Muscle of leg (tissue), 16 donors: ENCODE measurements at places on chromosomes 11 and 22. TPM values are rescaled to one million over a fixed set of nuclear protein-coding genes. Genes with fewer than 3 reads are reported as not detected.
A peak's percentile ranks its signal among the peaks of the same experiment; 100 is the strongest.

DNA sequence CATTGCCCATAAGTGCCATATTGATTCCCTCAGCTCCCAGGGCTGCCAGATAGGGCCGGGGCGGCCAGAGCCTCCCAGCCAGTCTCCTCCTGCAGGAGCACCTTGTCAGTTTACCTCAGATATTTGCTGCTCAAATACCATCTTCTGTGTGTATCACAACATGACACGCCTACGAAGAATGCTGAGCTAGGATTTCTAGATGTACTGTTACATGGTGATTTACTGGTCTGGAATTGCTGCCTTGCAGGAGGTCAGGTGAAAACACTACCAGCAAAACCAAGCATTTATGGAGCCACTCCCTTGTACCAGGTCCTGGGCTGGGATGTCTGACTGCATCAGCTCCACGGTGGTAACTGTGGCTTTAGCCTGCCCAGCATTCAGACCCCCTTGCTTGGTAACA lies 11.8 kb downstream of the MICAL3 start:
- no peaks in the 10 kb centered on the region for H3K4me1 ChIP-seq
- no peak overlapping the region for H3K4me3 ChIP-seq
- DNase-seq: no peak
- H3K27ac ChIP-seq: no peak overlapping the region
- no peaks in the 10 kb centered on the region for H3K36me3 ChIP-seq
- no peaks in the 10 kb centered on the region for H3K27me3 ChIP-seq

DNA sequence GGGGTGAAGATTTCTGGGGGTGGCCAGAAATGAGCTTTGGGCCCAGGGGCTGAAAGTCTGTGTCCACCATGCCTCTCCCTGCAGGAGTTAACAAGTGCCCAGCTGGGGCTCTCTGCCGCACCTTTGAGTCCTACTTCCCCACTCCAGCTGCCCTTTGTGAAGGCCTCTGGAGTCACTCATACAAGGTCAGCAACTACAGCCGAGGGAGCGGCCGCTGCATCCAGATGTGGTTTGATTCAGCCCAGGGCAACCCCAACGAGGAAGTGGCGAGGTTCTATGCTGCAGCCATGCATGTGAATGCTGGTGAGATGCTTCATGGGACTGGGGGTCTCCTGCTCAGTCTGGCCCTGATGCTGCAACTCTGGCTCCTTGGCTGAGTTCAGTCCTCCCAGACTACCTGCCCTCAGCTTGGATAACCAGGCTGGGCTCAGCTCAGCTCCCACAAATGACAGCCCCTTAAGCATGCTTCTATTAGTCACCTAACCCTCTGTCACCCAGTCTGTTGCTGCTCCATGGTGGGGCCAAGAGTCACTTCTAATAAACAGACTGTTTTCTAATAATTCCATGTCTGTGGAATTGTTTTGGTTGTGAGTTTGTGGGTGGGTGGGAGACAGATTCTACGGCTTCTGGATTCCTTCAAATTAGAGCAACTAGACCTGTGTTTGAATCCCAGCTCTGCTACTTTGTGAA lies 3.0 kb upstream of the INPPL1 start:
- H3K4me1 ChIP-seq: peaks cover 28% of the 10 kb centered on the region
- no peak overlapping the region for H3K4me3 ChIP-seq
- H3K36me3 ChIP-seq: peaks cover under 1% of the 10 kb centered on the region
- H3K27ac ChIP-seq: no peak overlapping the region
- no peak for DNase-seq

DNA sequence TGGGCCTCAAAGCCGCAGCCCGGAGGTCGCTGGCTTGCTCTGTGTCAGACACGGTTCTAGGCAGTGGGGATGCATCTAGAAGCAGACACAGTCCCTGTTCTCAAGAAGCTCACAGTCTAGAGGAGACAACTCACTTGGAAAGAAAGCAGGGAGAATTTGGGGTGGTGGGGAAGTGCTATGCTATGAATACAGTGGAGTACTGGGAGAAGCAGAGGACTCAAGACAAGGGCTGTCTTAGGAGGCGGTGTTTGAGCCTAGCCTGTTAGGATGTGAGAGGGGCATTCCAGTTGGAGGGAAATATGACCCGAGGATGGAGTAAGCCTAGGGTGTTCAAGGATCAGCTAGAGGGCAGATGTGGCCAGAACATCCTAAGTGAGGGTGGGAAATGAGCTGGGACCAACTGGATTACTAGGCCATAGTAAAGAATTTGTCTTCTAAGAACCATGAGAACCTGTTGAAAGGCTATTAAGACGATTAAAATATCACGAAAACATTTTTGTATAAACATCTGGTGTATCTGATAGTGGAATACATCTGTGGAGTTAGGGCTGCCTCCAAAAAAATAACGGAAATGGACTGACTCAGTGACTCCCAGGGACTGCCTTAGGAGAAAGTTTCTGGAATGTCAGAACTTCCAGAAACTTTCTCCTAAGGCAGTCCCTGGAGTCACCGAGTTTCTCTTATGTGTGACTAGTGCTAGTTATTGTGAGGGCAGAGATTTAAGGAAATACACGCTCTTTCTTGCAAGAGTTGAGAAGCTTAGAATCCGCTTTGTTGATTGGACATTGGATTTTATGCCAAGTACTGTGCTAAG lies 1.1 kb upstream of the PITPNB start:
- no peaks in the 10 kb centered on the region for H3K27me3 ChIP-seq
- H3K4me3 ChIP-seq: peak overlapping the region; percentile 68
- peaks cover 14% of the 10 kb centered on the region for H3K4me1 ChIP-seq

DNA sequence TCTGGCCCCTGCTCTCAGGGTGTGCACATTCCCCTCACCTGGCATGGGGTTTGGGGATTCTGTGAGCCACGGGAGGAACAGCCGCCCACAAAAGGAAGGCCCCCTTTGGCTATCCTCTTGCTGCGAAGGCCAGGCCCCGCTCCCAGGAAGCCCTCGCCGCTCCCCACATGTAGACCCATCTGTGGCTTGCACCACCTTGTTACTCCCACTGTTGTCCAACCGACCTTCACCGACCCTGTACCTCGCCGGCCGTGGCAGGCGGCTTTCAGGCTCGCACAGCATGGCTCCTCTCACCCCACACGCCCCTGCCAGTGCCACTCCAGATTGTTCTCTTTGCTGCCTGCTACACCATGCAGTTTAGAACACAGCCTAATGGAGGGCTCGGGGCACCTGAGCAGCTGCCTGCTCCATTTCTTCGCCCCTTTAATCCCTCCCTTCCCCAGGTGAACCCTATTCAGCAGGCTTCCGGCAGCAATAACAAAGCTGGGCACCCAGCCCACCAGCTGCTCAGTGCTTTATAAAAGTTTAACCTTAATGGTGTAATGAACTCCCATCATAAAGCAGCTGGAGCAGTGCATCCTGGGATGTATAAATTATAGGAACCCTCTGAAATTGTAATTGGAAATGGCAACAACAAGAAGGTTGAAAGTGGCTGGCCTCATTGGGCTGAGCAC lies 10.7 kb downstream of the DAGLA start:
- peaks cover 60% of the 10 kb centered on the region for H3K4me1 ChIP-seq
- H3K27ac ChIP-seq: no peak overlapping the region
- H3K36me3 ChIP-seq: no peaks in the 10 kb centered on the region
- H3K27me3 ChIP-seq: no peaks in the 10 kb centered on the region
- no peak for DNase-seq

GRCh38 chr11:45907911-45908370 lies 870 bp upstream of the FREY1 start:
- peak overlapping the region; percentile 67 for H3K27ac ChIP-seq
- H3K27me3 ChIP-seq: no peaks in the 10 kb centered on the region
- peak; percentile 58 for DNase-seq
- H3K4me1 ChIP-seq: peaks cover 25% of the 10 kb centered on the region
- no peak overlapping the region for H3K4me3 ChIP-seq

DNA sequence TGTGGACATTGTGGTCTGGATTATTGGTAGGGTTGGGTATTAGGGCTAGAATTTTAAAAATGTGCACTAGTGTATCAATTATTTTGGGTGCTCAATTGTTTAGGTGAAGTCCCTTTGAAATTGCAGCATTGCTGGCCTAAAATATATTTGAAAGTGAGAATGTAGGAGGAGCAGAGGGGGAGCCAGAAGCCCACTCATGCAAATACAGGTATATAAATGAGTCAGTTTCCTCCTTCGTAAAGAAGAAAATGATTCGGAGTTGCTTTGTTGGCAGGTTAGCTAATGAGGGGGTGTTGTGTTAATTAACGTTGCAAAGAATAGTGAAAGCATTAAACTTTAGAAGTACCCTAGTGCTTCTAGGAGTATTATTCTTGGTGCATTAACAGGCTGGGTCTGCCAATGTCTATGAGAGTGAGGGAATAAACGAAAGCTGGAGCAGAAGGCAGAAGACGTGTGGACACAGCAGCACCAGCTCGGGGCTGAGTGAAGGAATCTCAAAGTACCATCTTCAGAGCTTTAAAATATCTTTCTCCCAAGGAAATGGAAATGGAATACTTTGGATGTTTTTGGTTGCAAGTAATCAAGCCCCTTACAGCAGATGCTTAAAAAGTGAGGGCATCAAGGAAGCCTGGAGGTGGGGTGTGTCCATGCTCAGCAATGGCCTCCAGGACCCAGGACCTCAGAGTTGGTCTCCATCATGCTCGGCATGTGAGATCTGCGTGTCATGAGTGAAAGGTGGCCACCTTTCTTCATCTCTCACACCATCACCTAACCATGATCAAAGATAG lies 522.9 kb downstream of the NTM start:
- no peak overlapping the region for H3K4me3 ChIP-seq
- no peak for DNase-seq
- H3K4me1 ChIP-seq: peaks cover 19% of the 10 kb centered on the region
- H3K36me3 ChIP-seq: no peaks in the 10 kb centered on the region

MYO18B gene
- 77.1 TPM for polyA plus RNA-seq

DNA sequence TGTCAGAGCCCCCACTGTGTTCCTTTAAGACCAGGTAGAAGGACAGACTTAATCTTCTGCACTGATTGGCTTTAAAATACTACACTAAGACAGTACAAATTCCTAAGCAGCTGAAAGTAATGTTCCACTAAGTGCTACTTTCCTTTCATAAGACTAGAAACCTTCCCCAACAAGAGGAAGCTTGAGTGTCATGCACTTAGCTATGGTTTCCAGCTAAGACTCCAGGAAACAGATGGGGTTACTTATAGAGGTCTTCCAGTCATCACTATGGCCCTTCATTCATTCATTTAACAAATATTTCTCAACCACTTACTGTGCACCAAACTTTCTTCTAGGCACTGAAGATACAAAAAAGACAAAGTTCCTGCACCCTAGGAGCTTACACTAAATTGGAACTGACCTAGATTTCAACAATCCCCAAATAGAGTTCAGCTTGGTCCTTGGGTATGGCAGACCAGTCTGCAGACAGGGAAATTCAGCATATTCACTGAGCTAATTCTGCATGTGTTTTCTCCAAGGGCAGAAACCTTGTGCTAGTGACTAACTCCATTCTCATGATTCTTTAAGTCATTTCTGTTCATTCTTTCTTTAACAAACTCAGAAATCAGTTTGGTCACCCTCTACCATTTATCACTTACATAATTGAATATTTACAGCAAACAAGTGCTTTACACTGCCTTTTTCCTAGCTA lies 178.4 kb upstream of the MTNR1B start:
- no peak overlapping the region for H3K4me3 ChIP-seq
- no peaks in the 10 kb centered on the region for H3K4me1 ChIP-seq
- no peaks in the 10 kb centered on the region for H3K27me3 ChIP-seq
- DNase-seq: no peak
- no peaks in the 10 kb centered on the region for H3K36me3 ChIP-seq

DNA sequence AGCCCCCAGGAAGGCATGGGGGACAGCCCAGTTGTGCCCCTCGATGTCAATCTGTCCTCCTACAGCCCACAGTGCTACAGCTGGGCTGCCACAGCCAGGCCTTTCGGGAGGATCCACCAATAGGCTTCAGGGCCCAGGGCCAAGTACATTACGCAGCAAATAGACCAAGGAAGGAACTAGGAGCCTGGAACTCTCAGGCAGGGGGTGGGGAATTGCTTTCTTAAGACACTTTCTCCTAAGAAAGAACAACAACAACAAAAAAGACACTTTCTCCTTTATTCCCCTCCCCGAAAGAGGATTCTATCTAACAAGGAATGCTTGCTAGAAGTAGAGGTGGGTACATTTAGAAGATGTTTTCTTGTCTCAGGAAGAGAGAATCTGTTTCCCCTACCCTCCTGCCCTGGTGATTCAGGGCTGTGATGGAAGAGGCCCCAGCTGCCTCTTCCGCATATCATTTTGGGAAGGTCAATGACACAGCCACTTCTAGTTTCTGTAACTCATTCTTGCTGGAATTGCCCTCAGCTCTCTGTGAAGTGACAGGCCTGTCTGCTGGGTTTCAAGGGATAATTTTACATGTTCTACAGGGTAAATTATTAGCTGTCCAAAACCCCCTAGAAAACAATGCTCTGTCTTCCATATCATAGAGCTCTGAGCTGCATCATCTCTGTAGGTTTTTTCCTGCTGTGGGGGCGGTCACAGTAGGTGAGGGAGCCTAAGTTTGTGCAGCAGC lies 6.0 kb upstream of the MALAT1 start:
- peaks cover 88% of the 10 kb centered on the region for H3K4me1 ChIP-seq
- no peak overlapping the region for H3K4me3 ChIP-seq
- DNase-seq: peak; percentile 97
- peak overlapping the region; percentile 95 for H3K27ac ChIP-seq
- no peaks in the 10 kb centered on the region for H3K36me3 ChIP-seq

- H3K4me3 ChIP-seq: no peak overlapping the region
- H3K36me3 ChIP-seq: no peaks in the 10 kb centered on the region
- no peak for DNase-seq
- no peak overlapping the region for H3K27ac ChIP-seq
These were observed 12.4 kb downstream of the NRXN2 start for GRCh38 chr11:64710418-64711137.

DNA sequence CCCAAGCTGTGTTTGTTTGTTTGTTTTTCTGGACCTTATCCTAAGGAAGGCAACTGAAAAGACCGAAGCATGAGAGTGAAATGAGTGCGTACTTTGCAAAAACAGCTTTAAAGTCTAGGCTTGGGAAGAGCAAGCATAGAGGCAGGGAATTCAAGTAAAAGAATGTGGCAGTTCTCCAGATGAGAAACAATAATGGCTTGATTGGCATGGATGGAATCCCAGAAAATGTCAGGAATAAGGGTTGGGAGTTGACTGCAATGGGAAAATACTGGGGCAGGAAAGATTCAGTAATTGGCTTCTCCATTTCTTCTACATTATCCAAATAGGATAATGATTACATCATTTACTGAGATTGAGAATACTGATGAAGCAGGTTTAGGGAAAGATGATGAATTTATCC lies 17.5 kb downstream of the SAAL1 start:
- no peak for DNase-seq
- H3K4me1 ChIP-seq: no peaks in the 10 kb centered on the region
- no peak overlapping the region for H3K4me3 ChIP-seq
- H3K36me3 ChIP-seq: peaks cover 37% of the 10 kb centered on the region

DNA sequence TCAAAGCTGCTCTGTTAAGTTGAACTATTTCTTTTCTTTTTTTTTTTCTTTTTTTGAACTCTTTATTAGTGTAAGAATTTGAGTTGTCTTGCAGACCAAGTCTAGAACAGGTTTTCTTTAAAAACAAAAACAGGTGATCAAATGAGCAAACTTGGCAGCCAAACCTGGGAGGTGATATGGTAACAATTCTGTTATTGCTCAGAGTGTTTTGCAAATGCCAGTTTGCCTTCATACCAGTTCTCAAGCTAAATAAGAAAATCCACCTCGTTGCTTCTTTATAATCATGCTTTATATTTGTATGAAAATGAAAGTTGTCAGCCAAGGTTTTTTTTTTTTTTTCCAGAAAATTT lies 76.9 kb downstream of the DEPDC5 start:
- no peaks in the 10 kb centered on the region for H3K27me3 ChIP-seq
- H3K4me1 ChIP-seq: no peaks in the 10 kb centered on the region
- H3K4me3 ChIP-seq: no peak overlapping the region
- peaks cover 18% of the 10 kb centered on the region for H3K36me3 ChIP-seq
- H3K27ac ChIP-seq: no peak overlapping the region

- no peaks in the 10 kb centered on the region for H3K36me3 ChIP-seq
- H3K27me3 ChIP-seq: no peaks in the 10 kb centered on the region
- no peak overlapping the region for H3K27ac ChIP-seq
- H3K4me3 ChIP-seq: no peak overlapping the region
These were observed 69.7 kb downstream of the FANCF start for GRCh38 chr11:22555881-22556280.
